ENCODE measurements at places on chromosomes 16 and 17.

DNA sequence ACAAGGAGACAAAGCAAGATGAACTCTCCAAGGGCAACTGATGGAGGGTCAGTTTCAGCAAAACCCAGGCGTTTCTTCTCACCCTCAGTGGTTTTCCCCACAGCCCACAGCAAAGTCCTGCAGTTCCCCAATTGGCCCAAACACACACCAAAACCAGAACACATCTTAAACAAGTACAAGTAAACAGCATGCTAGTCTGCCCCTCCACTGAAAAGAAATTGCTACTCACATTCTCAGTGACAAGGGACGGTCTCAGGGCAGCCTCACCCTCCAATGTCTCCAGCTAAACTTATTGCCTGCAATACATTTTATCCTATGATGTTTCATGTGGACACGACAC lies 300.6 kb upstream of the IRX3 start:
- DNase-seq, result no peak

DNA sequence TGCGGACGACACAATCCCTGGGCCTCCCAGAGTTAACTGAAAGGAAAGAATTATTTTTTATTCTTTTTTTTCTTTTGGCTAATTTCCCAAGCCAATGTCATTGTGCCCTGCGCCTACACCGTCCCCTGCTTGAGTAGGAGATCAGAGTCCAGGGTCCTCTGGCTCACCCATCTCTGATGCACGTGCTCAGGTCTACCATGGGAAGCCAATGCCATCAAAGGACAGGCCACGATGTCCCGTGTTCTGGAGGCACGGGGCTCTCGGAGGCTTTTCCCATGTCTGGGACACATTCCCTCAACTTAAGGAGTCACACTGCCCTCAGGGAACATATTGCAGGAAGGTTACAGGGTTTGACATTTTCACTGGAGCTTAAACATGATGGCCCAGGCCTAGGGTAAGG lies 123.7 kb downstream of the SLC39A11 start:
- no peak for DNase-seq

GRCh38 chr16:5072334-5073278 lies 963 bp downstream of the ALG1 start:
- no peak for DNase-seq

DNA sequence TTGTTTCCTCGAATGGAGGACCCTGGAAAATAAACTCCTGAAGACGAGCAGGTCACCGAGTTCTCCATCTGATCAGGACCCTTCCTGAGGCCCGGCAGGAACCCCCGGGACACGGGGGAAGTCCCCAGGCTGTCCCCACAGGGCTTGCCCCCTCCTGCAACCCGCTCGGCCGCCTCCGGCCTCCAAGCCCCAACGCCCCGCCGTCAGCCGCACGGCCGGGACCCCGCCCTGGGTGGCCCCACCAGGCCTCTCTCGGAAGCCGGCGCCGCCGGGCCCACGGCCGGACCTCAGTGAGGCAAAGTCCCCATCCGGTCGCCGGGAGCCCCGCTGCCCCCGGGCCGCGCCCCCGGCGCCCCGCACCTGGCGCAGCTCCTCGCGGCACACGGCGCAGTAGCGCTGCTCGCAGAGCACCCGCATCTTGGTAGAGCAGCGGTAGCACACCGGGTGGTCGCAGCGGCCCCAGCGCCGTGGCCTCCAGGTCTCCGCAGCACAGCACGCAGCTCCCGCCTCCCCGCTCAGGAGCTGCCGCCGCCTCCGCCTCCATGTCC lies 383 bp downstream of the ZNF598 start:
- DNase-seq, result no peak

DNA sequence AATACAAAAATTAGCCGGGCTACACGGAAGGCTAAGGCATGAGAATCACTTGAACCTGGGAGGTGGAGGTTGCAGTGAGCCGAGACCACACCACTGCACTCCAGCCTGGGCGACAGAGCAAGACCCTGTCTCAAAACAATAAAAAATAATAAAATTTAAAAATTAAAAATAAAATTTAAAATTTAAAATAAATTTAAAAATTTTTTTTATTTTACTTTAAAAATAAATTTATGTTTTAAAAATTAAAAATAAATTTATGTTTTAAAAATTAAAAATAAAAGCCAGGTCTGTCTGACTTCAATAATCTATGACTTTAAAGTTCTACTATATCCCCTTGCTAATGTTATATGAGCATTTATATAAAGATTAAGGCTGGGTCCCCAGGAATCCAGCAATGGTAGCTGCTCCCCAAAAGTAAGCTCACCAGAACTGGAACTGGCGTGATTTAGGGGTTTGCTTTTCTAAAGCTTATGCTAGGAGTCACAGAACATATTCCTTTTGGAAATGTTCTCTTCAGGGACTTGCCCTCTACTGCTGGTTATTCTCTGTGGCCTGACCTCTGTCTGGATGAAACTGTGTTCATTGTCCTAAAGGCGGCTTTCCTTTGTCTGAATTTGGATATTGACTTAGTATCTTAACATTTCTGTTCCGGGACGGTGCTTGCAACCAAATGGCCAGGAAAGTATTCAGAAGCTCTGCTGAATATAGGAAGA lies 140.2 kb upstream of the NOL11 start:
- DNase-seq, result no peak

DNA sequence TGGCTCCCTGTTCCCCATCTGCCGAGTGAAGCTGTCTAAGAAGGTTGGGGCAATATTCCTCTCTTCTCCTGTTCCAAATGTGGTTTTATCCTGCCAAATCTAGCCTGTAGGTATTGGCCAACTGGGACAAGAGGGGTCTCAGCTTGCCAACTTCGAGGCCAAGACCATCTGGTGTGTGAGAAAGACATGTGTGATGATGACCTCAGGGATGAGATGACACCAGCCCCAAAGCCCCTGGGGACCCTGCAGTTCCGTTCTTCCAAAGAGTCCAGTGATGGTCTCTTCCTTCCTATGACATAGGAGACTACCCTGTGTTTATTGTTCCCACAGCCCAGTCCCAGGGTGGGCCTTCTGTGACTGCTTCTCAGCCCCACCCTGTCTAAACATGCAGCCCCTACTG lies 34.8 kb upstream of the ADAMTS18 start:
- no peak for DNase-seq

DNA sequence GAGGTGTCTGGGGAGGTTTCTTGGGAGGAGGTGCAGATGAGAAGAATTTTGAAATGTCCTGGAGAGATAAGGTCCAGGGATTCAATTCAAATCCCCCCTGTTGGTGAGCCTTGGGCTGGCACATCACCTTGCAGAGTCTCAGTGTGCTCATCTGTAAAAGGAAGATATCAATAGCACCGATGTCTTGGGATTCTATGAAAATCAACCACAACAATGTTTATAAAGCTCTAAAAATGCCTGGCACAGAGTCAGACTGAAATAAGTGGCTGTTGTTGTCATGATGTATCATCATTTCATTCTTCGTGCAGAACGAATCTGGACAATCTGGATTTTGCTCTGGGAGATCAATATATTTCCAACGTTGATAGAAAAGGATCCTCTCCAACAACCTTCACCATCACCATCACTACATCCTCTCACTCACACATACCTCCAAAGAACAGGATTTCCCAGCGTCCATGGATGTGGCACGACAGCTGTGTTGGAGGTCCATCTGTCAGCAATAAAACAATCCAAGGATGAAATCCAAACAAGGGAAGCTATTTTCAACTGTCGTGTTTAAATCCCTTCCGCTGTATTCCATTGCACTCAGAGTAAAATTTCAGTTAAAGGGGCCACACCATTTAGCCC lies 393.7 kb upstream of the DYNLRB2 start:
- no peak for DNase-seq

DNA sequence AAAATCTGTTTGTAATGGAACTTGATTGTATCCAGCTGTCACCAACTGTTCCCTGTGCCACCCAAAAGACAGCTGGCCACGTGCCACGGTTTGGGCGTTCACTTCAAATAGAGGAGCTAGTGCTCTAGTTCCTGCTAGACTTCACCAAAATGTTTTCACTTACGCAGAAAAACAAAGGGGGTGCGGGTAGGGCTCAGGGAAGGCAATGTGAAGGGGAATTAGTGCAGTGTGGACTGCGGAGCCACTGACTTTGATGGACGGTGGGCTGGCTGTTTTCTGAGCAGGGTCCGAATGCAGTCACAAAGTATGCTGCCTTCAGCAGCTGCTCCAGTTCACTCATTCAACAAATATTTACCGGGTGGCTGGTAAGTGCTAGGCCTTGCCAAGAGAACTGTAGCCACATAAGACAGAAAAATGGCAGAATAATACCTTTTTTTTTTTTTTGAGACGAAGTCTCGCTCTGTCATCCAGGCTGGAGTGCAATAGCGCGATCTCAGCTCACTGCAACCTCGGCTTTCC lies 7.6 kb upstream of the CYTH1 start:
- no peak for DNase-seq

- peak; percentile 11 for DNase-seq
Observed at GRCh38 chr16:1832838-1833454, 5.9 kb downstream of the FAHD1 start.

DNA sequence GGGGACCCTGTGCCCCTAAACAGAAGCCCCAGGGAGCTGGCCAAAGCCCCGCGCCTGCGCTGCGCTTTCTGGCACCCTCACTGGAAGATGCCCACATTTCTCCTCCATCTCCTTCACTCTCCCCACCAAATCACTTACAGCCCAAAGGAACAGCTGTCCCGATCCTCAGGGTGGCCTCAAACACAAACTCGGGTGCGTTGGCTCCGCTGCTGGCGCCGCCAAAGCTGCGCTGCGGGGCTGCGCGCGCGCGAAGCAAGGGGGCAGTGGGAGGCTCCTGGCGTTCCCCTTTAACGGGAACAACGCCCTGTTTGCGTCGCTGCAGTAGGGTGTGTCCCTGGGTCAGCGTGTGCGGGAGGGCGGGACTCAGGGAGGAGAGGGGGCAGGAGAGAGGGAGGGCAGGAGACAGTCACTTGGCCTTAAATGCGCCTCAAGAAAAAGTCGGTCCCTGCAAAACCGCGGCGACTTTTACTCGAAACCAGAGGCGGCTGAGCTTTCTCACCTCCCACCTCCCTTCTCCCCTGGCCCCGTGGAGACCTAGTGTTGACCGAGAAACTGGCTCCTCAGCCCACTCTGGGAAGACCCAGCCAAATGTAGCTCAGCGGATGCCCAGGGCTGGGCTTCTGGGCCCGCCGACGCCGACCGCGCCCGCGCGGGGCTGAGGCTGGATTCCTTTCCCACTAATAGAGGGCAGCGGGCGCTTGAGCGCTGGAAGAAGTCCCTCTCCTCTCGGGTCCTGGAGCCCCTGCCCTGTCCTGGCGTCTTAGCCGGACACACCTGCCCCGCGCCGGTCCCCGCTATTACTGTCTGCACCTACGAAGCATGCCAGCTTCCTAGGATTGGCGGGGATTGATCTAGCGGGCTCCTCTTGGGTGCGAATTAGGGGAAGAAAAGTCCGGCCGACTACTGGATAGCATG lies 2.6 kb downstream of the PMP22 start:
- peak; percentile 67 for DNase-seq

DNA sequence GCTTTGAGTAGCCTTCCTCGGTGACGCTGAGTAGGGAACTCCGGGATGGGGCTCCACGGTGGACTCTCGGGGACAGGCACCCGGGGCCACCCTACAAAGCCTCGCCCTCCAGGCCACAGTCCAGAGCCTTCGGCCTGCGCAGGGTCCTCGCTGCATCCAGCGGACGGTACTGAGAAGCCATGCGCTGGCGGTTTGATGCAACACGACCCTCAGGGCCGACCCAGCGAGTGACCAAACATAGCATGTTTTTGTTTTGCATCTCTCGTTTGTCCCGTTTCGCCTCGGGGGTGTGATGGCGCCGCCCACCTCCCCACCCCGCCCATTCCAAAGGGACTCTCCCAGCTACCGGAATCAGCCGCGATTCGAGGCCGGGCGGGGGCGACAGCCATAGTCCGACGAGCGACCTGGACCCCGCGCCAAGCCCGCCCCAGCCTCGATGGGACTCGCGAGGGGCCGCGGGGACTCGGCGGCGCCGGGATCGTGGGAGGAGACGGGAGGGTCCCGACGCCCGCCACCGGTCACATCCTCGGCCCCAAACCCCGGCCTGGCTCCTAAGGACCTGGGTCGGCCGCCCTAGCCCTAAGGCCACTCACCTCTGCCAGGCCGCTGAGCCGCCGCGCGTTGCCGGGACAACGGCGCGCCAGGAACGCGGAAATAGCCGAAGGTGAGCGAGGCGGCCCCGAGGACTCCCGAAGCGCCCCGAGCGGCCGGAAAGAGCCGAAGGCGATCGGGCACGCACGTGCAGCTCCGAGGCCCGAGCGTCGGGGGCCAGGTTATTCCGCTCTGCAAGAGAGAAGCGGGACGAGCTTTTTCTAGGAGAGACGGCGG lies 1.6 kb downstream of the IFT140 start:
- DNase-seq, result peak; percentile 99

- DNase-seq, result no peak
Observed at GRCh38 chr17:80708480-80708879, 163.8 kb downstream of the RPTOR start.

- DNase-seq, result no peak
Observed at GRCh38 chr17:3536716-3537115, 20.9 kb downstream of the TRPV3 start.
